ENCODE measurements at places on chromosomes 3 and 15. TPM values are rescaled to one million over a fixed set of nuclear protein-coding genes. Genes with fewer than 3 reads are reported as not detected.

- no peak for DNase-seq
Observed at GRCh38 chr3:189308608-189309007, 136.8 kb downstream of the TPRG1 start.

GRCh38 chr3:138748190-138748589 lies 86.5 kb downstream of the PIK3CB start:
- DNase-seq: no peak

GRCh38 chr15:86568378-86568777 lies 488.7 kb downstream of the AGBL1 start:
- DNase-seq: peak; percentile 62

DNA sequence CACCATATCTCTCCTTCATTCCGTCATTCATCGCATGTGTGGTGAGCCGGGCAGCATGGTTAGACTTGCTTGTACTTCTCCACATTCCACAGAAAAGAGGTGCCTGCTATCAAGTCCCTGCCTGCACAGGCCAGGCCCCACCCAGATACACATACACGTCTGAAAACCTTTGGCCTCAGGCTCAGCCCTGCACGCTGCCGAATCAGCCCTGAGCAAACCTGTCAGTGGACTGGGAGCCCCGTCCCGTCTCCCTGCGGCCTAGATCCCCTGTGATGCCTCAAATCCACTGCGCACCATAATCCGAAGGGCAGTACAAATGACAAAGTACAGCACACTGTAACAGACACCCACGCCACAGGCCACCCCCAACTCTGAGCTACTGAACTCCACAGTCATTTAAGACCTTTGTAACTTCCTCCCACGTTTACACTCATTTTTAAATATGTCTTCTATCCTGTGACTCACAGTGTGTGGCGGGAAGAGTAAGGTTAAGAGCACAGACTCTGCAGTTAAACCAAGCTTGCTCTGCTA lies 67.1 kb downstream of the MB21D2 start:
- peak; percentile 84 for DNase-seq

- DNase-seq: no peak
Observed at GRCh38 chr3:99639579-99639978, 1.2 kb downstream of the COL8A1 start.

GRCh38 chr15:45087513-45087912 lies 26.5 kb downstream of the DUOX2 start:
- DNase-seq: no peak

DNA sequence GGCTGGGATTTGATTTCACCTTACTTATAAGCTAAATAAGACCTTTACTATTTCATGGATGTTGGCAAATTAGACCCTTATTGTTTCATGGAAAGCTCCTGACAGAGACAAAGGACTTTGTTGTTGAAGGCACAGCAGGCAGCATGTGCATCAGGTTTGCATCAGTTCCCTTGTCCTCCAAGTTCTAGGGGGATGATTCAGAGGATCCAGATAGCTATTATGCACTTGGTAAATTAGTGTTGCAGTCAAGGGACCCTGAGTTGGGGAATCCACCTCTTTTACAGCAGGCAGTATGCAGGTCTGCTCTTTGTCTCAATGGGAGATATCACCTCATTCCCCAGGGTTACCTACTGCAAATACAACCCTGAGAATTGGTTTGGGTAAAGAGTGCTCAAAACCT lies 131.4 kb upstream of the IGSF10 start:
- DNase-seq: no peak

GRCh38 chr15:72486144-72486543 lies 12.0 kb downstream of the ARIH1 start:
- DNase-seq: no peak

GRCh38 chr3:55860049-55860721 lies 373.1 kb upstream of the WNT5A start:
- no peak for DNase-seq

DNA sequence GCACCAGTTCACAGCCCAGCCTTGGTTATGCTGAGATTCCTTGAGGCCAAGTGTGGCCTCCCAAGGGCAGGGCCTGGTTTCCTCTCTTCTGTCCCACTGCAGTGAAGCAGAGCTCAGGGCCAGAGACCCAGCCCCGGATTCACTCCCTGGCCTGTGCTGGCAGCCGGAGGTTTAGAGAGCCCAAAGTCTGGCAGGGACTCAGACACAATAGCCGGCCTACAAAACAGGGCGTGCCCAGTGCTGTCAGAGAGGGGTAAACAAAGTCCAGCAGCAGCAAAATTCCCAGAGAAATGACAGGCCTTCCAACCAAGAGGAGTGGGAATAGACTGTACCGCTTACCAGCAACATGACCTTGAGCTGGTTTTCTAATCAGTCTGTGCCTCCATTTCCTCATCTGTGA lies 14.0 kb downstream of the VIPR1 start:
- no peak for DNase-seq

- DNase-seq: no peak
Observed at GRCh38 chr3:138307899-138308298, 21.8 kb downstream of the NME9 start.

DNA sequence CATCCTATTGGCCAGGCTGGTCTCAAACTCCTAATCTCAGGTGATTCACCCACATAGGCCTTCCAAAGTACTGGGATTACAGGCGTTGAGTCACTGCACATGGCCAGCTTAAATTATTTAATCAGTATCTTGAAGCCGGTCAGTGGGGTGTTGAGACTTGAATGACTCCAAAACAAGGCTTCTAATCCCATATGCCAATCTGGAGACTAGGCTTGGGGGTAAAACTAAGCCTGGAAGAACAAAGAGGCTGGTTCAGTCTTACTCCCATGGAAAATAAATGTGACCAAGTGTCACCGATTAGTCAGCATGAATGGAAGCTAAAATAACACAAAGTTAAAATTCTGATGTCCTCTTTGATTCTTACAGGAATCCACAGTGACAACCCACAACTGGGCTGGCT lies 509.1 kb downstream of the FOXP1 start:
- peak; percentile 76 for DNase-seq

GRCh38 chr3:193757457-193757856 lies 164.4 kb downstream of the OPA1 start:
- no peak for DNase-seq

DNA sequence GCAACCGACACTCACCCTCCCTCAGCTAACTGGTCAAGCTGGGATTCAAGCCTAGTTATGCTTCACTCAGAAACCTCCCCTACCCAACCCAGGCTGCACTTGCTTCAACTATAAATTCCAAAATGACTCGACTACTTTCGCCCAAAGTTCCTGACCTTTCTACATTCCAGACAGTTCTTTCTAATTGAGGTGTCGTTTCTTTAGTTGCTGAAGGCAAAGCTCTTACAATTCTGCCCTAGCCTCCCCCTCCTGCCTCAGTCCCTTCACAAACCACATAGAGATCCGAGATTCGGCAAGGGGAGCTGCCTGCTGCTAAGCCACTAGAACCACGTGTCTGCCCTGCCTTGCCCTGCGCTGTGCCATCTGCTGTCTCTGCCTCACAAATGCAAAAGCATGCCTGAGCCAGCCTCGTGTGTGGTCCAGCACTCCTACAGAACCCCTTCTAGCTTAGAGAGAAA lies 74.7 kb upstream of the SH3GL3 start:
- no peak for DNase-seq

DNA sequence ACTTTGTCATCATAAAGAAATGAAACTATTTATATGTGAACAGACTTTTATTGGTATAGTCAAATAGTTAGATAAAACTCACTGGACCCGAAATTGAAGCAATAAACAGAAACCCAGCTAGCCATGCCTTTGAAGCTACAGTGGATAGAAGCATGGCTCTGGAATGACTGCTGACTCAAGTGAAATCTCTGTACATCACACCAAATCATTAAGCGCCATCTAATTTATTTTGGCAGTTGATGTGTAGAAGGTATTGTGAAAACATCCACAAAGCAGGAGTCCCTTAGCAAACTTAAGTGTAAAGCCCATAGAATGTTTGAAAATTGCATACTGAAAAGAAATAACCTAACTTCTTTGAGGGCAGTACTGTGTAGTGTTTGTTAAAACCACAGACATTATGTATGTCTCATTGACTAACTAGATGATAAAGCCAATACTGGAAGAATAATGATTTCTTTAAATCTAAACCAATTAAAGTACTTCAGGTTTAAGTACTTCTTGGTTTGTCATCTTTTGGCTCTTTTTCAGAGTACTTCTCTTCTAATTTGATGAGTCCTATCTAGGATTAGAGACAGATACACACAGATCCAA lies 42.8 kb upstream of the FBXL22 start:
- DNase-seq: no peak

- DNase-seq: no peak
Observed at GRCh38 chr3:169122416-169122815, 541.1 kb downstream of the MECOM start.

DNA sequence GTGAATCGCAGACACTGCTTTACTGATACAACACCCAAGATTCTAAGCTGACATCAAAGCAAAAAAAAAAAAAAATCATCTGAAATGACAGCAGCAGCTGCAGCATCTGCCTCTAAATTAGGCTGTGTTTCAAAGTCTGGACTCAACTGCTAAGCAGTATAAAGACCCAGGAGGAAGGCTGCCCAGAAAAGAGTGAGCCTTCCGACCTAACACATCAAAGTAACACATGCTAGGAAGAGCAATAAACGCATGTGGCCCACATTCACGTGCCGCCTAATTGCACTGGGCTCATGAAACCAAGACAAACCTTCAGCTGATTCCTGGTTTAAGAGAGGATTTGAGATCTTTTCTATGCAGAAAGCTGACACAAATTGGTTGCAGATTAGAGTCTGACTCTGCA lies 317.1 kb downstream of the ZIC4 start:
- no peak for DNase-seq

GRCh38 chr15:41511331-41511898 lies 2.2 kb downstream of the LTK start:
- DNase-seq: peak; percentile 85

- DNase-seq: peak; percentile 72
Observed at GRCh38 chr3:105823149-105823867, 45.5 kb downstream of the CBLB start.

DNA sequence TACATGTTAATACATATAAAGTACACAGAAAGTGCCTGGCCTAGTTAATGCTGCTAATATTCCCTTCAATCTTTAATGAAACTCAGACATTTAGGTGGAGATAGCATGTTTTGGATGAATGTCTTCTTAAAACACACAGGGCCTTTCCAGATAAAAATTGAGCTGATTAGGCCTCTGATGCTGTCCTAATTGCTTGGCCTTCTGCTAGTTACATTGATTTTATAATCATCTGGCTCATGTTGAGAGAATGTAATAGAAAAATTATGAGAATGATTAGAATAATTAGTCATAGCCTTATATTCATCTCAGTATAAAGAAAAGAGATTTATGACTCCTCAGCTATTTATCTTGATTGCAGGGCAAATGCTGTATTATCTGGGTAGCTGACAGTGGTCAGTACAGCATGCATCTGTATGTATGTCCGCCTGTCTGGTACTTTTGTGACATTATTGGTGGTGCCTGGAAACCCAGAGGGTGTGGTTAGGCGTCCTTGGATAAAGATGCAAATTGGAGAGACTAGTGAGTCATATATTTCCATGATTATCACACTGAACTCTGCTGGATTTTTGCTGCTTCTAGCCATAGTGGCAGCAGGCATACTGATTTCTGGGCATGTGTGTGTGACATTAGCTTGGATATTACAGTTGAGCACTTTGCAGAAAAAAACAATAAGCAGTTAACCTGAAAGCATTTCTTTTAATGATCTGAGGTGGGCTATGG lies 120.8 kb downstream of the FEZF2 start:
- DNase-seq: peak; percentile 57

DNA sequence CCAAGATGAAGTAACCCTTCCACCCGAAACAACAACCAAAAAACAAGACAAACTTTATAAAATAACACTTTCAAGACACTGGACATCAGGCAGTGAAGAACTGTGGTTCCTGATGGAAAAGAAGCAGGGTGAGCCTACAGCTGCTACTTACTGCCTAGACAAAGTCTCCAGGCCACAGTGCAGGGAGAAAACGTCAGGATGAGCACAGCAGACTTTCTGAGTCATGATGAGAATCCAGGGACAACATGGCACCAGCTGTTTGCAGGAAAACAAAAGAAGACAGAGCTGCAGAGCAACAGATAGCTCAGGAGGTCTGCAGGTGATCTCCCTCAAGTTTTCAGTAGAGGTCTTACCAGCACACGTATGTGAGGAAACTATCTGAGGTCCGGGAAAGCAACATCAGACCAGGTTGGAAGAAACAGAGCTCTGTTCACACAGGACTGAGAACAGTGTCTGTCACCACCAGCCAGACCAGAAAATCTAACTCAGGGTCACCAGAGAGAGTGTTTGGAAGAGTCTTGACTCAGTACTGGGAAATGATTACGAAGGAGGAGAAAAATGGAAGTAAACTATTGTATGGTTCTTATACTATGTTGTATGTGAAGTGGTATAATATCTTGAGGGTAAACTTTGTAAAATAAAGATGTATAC lies 108.9 kb downstream of the ANO10 start:
- DNase-seq: peak; percentile 38

DNA sequence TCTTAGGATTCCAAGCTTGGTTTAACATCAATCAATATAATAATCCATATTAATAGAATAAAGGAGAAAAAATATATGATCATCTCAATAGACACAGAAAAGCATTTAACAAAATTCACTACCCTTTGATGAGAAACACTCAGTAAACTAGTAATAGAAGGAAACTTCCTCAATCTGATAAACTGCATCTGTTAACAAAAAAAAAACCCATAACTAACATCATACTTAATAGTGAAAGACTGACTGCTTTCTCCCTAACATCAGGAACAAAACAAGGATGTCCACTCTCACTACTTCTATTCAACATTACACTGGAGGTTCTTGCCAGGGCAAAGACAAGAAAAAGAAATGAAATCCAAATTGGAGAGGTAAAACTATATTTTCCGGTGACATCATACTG lies 30.5 kb downstream of the LRRK1 start:
- no peak for DNase-seq

DNA sequence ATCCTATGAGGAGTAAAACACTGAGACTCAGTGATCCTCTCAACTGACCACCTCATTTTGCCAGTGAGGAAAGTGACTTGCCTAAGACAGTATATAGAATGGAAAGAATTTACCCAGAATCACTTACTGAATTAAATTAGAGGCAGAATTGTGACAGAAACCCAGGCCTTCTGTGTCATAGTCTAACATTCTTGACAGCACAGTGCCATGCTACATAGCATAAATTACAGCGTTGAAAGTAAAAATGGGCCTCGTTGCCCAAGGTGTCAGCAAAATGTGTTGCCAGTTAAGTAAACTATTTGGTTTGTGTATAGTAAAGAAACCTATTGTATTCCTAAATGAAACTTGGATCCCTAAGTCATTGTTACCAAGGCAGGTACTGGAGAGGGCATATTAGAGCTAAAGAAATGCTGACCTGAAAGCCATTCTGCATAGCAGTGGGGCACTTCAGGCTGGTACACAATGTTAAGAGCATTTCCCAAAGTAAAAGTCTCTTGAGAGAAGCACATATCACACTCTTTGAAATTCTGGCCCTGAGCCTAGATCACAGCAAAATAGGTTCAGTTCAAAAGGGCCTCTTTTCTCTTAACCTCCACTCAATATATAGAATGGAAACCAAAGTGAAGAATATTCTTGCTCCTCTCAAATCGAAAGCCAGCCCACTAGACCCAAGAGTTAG lies 53.8 kb downstream of the HMG20A start:
- DNase-seq: no peak

Gene EPHA6
- total RNA-seq: not detected

Gene PATL2
- total RNA-seq: 2.7 TPM

Gene CAMK2N2
- not detected for total RNA-seq

Gene SPINK8
- not detected for total RNA-seq

Gene CRABP1
- not detected for total RNA-seq

Gene EPHB3
- total RNA-seq: 4.1 TPM

Gene DNAH12
- under 0.01 TPM for total RNA-seq

Gene PFKFB4
- 12.3 TPM for total RNA-seq

Gene ANKRD63
- total RNA-seq: not detected
